ENCODE measurements at places on chromosomes 7 and 10. TPM values are rescaled to one million over a fixed set of nuclear protein-coding genes. Genes with fewer than 3 reads are reported as not detected.

DNA sequence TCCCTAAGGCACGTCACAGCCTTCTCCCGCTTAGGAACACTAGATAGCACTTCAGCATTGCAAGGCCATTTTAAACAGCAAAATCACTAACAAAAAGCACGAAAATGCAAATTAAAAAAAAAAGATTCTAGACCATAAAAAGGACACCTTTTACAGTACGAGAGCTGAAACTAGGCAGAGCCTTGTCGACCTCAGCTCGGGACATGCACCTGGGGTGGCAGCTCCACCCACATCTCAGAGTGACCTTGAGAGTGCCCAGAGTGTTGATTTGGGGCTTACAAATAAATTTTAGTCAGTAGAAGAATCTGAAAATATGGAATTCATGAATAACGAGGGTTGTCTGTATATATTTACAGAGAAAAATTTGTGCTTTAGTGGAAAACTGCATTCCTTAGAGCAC lies 1.1 kb downstream of the MRPS24 start:
- no peak for DNase-seq

DNA sequence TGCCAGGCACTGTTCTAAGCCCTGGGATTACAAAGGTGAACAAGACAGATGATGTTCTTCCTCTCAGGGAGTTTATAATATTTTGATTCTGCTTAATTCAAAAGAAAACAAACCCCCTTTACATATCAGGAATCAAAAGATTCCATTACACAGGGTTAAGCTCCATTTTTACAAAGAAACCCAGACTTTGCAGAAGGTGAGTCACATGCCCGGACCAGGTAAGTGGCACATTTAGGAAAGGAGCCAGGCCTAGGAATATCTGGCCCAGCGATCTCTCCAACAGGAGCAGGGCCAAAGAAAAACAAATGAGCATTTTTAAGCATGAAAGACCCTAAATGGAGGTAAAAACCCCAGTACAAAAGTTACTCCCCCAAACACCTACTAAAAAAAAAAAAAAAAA lies 1.1 kb downstream of the STN1 start:
- no peak for DNase-seq

GRCh38 chr10:114665873-114666272 lies 7.8 kb upstream of the ABLIM1 start:
- no peak for DNase-seq

DNA sequence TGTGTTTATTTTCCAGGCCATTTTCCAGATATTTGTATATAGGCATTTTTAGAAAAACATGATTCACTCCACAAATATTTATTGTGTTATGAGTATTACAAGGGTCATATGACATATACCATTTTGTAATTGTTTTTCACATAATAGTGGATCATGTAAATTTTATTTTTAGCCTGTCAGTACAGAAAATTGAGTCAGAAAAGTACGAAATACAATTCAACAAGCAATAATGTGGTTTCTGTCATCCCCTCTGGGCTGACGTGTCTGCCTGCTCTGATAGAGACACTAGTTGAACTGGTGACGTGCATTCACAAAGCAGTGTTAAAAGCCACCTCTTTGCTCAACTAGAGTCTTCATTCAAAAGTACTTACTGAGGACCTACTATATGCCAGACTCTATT lies 97.9 kb upstream of the STEAP1B start:
- DNase-seq: no peak

The CALCR gene
- total RNA-seq: not detected

GRCh38 chr7:41869091-41869490 lies 166.2 kb upstream of the INHBA start:
- no peak for DNase-seq

DNA sequence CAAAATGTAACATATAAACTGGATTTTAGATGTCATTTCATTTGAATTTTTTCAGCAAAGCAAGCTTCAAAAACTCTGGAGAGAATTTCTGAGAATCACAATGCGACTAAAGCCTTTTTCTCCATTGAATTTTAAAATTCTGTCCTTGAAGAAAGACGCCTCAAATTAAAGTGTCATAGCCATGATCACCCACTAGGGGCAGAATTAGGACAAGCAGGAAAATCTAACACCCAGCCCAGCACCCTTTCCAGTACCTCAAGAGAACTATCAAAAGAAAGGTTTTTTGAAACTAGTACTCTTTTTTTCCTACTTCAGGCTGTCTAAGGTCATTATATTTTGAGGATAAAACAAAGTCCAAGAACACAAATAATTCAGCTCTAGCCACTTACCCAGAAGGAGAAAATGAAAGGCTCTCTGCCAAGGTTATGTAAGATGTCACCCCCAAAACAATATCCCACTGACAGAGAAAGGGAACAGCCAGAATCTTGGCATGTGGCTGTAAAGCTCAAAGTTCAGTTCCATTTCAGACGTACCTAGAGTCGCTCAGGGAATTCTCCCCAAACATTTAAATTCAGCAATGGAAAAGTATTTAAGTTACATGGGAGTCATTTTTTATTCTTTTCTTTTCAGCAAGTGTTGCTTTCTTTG lies 299.4 kb downstream of the SNX13 start:
- no peak for DNase-seq

GRCh38 chr7:134444198-134444960 lies 14.5 kb downstream of the AKR1B1 start:
- no peak for DNase-seq
